ENCODE measurements at places on chromosomes 4 and X.

GRCh38 chr4:78520808-78521226 is 30.8 kb upstream of the ANXA3 start:
- DNase-seq, result no peak

- DNase-seq, result no peak
Measured at GRCh38 chr4:163590103-163590502, 95.6 kb downstream of the TMA16 start.

DNA sequence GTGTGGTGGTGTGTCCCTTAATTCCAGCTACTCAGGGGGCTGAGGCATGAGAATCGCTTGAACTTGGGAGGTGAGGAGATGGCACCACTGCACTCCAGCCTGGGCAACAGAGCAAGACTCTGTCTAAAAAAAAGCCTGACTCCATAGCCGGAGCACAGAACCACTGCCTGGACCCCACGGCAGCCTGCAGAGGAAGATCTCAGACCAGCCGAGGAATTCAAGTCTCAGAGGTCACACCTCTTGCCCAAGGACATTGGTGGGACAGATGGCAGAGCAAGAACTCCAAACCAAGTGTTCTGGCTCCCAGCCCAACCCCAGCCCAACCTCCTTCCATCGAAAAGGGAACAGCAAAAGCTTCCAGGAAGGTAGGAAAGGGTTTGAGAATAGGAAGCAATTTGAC is 70.8 kb downstream of the SMIM20 start:
- no peak for DNase-seq

GRCh38 chr4:78603384-78603783 is 51.8 kb downstream of the ANXA3 start:
- no peak for DNase-seq

DNA sequence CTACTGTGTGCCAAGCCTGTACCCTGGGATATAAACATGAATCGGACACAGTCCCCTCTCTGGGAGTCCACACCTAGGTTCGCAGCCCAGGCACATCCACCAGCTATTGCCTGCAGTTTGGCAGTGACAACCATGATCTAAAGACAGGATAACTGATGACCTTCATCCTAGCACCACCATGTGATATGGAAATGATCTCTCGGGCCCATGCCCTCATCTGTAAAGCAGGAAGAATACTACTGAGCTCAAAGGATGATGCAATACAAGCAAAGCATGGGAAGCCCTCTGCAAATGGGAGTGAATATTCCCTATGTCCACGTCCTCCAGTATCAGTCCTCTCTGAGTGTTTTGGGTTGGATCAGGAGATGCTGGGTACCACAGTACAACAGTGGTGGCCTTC is 80.9 kb upstream of the MSX1 start:
- no peak for DNase-seq

DNA sequence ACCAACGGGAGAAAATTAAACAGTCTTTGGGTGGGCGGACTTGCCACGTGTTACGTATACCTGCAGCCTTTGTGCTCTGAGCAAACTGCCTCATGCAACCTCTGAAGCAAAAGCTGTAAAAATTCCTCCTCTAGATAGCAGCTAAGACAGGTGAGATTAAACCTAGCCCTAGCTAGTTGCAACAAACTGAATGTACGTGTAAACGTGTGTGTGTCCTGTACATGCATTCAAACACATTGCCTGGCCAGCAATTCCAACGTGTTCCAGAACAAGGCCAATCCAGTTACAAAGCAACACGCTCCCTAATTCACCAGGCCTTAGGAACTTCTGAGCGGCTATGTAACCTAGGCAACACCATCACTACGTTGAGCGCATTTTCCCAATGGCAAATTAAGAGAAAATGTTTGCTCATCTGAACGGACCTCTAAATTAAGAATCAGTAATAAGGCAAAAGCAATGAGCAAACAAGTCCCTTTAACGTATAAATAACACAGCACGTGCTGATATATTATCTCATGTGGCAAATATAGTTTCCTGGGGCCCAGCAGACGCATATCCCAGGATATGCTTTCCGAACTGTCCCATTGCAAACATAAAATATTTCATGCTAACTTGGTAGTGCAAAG is 792 bp downstream of the PPID start:
- peak; percentile 48 for DNase-seq

GRCh38 chr4:4362991-4363697 is 23.8 kb upstream of the NSG1 start:
- no peak for DNase-seq

DNA sequence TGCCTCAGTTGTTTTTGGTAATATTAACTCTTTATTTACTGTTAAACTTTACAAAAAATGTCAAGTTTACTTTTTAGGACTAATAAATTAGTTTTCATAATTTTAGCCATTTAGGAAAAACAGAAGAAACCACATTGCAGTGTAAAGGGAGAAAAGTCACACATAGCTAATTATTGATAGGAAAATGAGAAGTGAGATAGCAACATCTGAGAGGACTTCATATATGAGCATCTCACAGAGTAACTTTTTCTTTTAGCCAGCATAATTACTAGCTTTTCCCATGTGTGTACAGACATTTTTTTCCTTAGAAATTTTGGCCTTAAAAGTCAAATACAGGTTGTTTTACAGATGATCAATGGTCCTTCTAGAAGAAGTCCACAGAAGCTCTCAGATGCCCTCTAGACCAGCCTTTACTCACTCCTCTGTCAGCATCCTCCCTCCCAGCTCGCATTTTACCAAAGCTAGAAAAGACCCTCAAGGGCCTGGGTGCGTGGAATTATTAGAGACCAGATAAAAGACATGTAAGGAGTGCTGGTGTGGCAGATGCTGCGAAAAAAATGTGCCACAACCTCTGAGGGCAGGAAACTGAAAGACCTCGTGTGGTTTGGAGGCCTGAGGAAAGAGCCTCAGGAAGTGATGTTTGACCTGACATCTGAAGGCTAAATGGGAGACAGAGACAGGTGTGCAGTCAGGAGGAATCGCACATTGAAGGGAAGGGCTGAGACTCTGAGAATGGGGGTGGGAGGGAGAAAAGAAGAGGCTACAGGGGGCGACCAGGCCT is 156.9 kb downstream of the CBR4 start:
- no peak for DNase-seq

- no peak for DNase-seq
Measured at GRCh38 chrX:26581091-26581490, 365.1 kb downstream of the MAGEB5 start.

DNA sequence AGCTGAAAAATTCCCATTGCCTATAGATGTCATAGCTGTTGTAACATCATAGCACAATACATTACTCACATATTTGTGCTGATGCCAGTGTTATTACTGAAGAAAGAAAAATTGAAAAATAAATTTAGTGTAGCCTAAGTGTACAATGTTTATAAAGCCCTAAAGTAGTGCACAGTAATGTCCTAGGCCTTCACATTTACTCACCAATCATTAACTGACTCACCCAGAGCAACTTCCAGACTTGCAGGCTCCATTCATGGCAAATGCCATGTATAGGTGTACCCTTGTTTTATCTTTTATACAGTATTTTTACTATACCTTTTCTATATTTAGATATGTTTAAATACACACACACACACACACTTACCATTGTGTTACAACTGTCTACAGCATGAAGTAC is 265.4 kb upstream of the MAGEB18 start:
- no peak for DNase-seq

- DNase-seq, result no peak
Measured at GRCh38 chr4:64497491-64497890, 88.2 kb upstream of the TECRL start.

- DNase-seq, result no peak
Measured at GRCh38 chr4:65599340-65599739, 70.9 kb downstream of the EPHA5 start.

GRCh38 chrX:82038793-82039192 is 836.9 kb downstream of the SH3BGRL start:
- DNase-seq, result no peak

GRCh38 chr4:174826660-174827059 is 2.4 kb downstream of the GLRA3 start:
- no peak for DNase-seq

DNA sequence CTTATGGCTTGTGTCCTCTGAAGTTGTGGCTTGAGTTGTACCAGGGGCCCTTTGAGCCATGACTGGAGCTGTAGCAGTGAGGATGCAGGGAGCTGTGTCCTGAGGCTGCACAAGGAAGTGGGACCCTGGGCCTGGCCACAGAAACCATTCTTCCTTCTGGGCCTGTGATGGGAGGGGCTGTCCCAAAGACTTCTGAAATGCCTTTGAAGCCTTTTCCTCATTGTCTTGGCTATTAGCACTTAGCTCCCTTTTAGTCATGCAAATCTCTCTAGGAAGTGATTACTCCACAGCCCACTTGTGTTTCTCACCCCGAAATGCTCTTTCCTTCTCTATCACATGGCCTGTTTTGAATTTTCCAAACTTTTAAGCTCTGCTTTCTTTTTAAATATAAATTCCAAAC is 92.4 kb downstream of the FHDC1 start:
- no peak for DNase-seq

- no peak for DNase-seq
Measured at GRCh38 chr4:17763416-17763815, 18.0 kb downstream of the FAM184B start.

- no peak for DNase-seq
Measured at GRCh38 chr4:2798399-2799223, 5.7 kb downstream of the SH3BP2 start.

DNA sequence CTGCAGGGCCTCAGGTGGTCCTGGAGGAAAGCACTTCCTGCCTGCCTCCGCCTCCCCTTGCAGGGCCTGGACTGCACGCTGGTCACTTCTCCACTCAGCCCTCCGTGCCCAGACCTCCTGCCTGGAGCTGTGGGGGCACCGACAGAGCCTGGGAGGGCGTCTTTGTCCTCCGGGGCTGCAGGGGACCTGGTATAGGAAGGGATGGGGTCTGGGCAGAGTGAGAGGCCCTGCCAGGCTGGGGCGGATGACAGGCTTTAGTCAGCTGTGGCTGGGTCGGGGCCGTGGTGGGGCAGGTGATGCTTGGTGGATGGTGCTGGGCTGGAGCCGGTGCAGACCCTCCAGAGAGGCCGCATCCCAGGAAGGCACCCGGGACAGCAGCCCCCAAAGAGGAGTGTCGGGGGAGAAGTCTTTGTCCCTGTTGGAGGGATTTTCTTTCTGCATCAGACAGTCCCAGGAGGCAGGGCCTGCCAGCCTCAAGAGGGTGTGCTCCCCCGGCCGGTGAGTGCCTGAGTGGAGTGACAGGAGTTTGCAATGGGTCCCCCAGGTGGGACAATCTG is 1.3 kb downstream of the DOK7 start:
- DNase-seq, result no peak

- DNase-seq, result no peak
Measured at GRCh38 chr4:160373911-160374310, 1271.0 kb downstream of the RAPGEF2 start.

DNA sequence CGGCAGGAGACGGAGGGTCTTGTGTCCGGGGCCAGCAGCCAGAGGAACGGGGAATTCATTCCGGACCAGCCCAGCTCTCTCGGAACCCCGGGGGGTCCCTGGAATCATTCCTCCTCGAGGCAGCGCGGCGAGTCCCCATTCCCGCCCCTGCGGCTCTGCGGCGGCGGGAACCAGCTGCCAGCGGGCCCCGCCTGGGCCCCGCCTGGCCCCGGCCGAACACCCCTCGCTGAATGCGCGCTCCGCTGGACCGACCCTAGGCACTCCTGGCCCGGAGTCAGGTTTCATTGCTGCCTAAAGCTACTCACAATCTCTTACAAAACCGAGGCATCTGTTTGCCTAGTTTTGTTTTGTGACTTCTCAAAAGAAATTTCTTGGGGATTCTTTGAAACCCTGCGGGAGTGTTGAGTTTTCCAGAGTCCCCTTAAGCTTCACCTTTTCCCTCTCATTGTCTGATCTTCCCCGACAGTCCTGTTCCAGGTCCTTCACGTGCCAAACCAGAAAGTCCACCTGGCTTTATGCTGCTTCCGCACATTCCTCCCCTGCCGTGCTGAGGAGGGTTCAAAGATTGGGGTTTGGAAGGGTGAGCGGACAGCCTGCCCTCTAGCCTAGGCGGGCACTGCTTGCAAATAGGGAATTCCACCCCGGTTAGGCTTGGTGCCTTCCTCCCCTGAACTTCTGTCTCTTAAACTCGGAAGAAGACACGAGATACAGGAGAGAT is 789 bp downstream of the ARHGAP10 start:
- DNase-seq, result peak; percentile 72

- no peak for DNase-seq
Measured at GRCh38 chr4:162727232-162727631, 439.5 kb downstream of the NAF1 start.

DNA sequence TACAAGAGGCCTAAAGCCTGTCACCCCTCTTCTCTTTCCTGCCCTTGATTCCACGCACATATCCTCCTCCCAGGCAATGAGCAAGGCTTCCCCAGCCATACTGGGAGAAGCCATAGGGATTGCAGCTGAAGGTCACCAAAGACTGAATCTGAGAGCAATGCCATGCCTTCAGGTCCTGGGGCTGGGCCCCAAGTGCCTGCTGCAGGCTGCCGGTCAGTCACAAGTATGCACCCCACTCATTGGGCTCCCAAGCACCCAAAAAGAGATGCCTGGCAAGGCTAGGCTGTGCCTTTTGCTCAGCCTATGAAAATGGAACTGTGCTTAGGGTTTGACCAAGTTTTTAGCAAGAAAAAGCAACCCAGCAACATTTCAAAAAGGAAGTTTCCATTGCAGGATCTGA is 210.6 kb upstream of the MAMLD1 start:
- DNase-seq, result no peak

DNA sequence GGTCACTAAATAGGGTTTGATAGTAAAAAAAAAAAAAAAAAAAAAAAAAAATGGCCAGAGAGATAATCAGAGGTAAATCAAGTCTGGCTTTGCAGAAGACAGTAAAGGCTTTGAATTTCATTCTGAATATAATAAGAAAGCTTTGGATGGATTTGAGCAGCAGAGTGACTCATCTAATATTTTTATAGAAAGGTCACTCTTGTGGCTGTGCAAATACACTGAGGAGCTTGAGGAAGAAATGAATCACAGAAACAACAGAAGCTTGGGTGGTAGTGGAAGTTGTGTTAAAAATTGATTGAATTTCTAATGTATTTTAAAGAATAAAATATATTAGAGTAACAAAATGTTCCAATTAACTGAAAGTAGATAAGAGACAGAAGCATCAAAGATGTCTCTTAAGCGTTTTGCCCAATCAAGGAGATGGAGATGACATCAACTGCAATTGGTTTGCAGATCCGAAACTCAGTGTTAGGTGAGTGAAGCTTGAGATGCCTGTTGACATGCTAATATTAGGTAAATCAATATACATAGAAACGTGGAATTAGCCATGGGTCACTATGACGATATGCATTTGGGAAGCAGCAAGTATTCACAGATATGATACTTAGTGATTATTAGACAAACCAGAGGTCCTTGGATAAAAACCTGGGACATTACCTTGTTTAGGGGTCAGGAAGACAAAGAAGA is 280.5 kb downstream of the GPM6A start:
- no peak for DNase-seq

Data from iPS-NIHi11 (cell line).